ENCODE measurements at places on chromosomes 4 and X.

DNA sequence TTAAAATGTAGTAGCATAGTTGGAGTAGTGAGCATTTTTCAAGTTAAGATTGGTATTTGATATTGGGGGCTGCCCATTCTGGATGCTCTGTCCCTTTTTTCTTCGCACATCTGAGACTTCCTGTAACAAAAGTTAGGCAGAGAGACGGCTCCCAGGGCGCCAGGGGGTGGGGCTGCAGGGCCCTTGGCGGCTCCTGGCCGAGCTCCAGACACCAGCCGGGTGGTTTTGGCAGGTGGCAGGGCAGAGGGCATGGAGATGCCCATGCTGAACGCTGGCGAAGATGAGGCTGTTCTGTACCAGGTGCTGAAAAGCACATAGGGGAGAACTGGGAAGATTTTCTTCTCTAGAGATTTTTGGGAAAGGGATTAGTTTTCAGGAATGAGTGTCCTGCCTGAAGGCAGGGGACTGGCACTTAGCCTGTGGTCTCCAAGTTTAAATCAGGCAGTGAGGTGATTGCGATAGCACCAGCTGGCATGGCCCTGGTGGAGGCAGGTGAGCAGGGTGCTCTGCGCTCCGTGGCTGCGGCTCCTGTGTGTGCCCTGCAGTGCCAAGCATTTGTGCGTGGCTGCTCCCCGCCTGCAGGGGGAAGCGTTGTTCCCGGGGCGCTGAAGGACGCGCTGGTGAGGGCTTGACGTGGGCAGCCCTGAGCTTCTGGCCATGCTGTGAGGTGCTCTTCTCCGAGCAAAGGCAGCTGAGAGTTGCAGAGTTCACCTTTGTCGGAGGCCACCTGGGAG, 23.6 kb upstream of the HGFAC start:
- DNase-seq = no peak

DNA sequence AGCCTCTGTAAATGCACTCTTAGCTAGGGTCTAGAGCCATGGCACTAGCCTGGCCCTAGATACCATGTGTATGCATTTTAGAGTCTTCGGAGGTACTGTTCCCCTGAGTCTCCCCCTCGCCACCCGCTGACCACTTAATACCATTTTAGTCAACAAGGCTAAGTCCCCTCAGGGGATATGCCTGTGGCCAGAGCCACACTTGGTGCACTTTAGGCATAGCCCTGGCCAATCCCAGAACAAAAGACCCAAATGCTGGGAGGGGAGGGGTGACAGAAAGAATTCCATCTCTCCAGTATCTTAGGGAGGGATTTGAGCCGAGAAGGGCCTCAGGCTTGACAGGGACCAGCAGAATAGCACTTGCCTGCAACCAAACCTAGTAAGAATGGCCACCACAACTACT, 28.6 kb upstream of the BCORL1 start:
- no peak for DNase-seq

- no peak for DNase-seq
Observed at GRCh38 chr4:103498161-103499070, 221.4 kb downstream of the TACR3 start.

DNA sequence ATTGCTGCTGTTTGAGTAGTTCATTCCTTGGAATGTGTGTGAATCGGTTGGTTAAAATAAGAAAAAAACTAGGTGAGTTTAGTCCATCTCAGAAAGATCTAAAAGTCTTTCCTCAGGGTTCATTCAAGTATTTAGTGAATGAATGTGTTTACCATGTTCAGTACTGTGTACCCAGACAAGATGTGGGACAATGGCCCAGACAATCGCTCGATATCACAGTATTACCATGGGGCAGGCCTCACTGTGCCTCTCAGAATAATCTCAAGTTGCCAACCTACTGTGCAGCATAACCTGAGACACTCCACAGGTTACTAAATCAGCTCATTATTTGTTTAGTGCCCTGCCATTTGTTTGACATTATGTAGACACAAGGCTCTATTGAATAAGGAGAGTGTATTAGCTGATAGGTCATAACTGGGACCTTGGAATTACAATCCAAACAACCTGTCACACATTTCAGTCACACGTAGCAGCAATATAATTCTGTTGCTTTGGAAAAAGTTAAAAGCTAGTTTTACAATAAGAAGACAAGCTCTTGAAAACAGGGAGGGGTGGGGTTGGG, 24.9 kb upstream of the AMOT start:
- no peak for DNase-seq

- no peak for DNase-seq
Observed at GRCh38 chr4:110119337-110119736, 79.1 kb downstream of the ELOVL6 start.

DNA sequence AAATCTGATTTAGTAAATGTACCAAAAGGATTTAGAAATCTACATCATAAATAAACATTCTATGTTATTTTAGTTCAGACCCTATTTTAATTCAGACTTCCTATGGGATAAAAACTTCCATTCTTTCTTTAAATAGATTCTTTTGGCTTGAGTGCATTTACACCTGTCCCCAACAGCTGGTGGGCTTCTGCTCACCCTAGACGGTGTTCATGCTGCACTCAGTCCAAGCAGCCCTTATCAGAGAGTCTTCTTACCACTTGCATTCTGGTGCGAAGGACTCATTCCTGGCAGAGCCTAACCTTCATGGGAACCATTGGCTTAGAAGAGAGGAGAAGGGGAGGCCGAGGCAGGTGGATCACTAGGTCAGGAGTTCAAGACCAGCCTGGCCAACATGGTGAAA, 57.3 kb downstream of the NPNT start:
- no peak for DNase-seq

DNA sequence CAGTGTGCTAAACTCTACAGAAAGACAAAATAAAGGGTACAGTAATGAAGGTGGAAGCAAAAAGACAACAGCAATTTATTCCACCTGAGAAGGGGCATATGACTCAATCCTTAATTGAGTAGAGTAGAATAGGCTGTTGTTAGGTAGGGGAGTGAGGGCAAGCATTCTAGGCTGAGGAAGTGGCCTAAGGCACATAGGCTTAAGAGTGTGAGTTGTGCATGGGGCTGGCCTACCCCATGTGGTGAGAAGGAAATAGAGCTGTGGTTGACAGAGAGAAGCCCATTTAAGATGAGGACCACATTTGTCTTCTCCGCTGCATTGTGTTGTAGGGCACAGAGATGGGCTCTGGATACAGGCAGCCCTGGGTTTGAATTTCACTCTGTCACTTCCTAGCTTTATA, 3.4 kb upstream of the ZCCHC18 start:
- no peak for DNase-seq

- peak; percentile 70 for DNase-seq
Observed at GRCh38 chr4:1628892-1629698, 55.0 kb downstream of the FAM53A start.

DNA sequence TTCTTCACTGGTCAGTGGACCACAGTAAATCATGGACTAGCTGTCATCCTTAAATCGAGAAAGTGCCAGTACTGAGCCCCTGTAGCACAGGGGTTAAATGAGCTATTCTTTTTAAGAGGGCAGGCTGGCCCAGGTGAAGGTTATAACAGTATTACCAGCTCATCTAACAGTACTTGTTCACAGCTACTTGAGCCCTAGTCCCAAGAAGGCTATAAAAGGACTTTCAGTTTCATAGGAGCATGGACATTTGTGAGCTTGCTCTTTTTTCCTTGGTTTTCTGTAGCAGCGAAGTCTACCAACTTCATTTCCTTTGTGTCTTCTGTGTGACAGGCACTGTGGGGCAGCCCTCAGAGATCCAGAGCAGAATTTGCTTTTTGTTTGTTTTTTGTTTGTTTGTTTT, 61.0 kb downstream of the ARX start:
- no peak for DNase-seq

GRCh38 chrX:39725928-39726619, 371.7 kb downstream of the BCOR start:
- DNase-seq = no peak

DNA sequence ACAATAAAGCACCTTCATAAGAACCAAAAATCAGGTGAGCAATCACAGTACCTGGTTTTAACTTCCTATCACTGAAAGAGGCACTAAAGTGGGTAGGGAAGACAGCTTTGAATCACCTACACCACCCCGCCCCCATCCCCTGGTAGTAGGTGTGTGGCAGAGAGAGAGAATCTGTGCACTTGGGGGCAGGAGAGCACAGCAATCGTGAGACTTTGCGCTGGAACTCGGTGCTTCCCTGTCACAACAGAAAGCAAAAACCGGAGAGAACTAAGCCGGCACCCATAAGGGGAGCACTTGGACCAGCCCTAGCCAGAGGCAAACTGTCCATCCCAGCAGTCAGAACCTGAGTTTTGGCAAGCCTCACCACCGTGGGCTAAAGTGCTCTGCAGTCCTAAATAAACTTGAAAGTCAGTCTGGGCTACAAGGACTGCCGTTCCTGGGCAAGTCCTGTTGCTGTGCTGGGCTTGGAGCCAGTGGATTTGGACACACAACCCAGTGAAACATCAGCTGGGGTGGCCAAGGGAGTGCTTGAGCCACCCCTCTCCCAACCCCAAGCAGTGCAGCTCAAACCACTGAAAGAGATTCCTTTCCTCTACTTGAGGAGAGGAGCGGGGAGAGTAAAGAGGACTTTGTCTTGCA, 32.1 kb downstream of the NDUFB11 start:
- DNase-seq = no peak
